Stimulated activated CD8-positive, alpha-beta memory T cell treated with anti-CD3 and anti-CD28 coated beads, Interleukin-7, amount 100 ng/mL, for 4 hours (primary cell): ENCODE measurements at places on chromosomes 5 and 9.

GRCh38 chr9:77018058-77018968, 1.1 kb upstream of the FOXB2 start:
- DNase-seq: no peak

- no peak for DNase-seq
These were observed 231.2 kb downstream of the ARRDC3 start for GRCh38 chr5:91151947-91152346.

GRCh38 chr5:53392073-53392472, 88.4 kb upstream of the FST start:
- no peak for DNase-seq

DNA sequence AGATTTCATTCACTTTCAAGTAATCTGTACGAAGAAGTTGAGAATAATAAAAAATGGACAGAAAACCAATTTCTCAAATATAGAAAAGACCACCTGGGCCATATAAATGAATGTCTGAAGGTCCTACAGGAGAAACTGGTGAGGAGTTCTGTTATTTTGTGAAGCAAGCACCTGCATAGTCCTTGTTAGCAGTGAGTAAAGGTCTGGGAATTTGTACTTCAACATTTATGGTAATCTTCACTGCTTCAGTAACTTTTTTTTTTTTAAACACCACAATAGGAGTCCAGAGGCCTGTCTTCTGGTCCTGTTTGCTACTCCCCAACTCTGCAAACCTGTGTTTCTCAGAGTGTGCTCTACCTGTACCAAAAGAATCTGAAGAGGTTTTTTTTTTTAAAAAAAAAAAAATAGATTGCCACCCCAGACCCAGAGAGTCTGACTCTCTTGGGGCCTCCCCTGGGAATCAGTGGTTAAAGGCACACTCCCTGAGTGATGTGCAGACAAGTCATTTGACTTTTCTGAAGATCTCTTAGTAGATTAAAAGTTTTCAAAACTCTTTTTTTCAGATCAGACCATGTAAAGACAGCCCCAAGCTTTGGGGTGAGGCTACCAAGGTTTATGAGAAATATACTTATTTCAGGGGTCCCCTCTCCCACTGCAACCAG, 55.5 kb downstream of the FAM81B start:
- no peak for DNase-seq

DNA sequence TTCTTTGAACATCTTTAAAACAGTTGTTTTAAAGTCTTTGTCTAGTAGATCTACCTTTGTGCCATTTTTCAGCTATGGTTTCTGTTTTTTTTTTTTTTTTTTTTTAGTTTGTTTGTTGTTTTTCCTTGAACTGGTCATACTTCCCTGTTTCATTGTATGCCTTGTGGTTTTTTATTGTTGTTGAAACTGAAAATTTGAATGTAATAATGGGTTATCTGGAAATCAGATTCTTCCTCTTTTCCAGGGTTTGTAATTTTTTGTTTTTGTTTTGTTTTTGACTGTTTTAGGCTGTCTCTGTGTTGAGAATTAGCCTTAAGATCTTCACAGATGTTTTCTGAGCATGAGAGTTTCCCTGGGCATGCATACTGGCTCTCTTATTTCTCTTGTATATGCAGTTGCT, 269.6 kb upstream of the DAP start:
- DNase-seq: no peak

DNA sequence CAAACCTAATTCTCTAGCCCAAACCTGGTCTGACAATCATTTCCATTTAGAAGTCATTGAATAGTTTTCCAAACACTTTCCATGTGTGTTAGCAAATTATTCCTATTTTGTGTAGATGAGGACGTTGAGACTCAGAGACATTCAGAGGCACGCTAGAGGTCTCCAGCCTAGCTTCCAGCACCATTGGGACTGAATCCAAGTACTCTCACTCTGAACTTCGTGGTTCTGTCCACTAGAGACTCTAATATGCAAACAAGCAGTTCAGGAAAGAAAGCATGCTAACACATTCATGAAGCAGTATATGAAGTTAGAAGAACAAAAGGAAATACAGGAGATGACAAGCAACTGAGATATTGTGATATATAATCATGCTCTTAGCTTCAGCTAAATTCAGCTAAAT, 354.8 kb downstream of the NTRK2 start:
- no peak for DNase-seq

DNA sequence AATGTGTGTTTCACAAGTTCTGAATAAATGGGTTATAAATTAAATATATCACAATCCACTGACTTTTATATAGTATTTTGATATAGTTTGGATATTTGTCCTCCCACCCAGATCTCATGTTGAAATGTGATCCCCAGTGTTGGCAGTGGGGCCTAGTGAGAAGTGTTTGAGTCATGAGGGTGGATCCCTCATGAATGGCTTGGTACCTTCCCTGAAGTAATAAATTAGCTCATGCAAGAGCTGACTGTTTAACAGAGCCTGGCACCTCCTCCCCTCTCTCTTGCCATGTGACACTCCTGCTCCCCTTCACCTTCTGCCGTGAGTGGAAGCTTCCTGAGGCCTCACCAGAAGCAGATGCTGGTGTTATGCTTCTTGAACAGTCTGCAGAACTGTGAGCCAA, 127.9 kb upstream of the PALM2AKAP2 start:
- no peak for DNase-seq

- DNase-seq: no peak
These were observed 18.6 kb downstream of the JAKMIP2 start for GRCh38 chr5:147763791-147764525.

- DNase-seq: no peak
These were observed 27.0 kb downstream of the ABITRAM start for GRCh38 chr9:108961151-108961550.

DNA sequence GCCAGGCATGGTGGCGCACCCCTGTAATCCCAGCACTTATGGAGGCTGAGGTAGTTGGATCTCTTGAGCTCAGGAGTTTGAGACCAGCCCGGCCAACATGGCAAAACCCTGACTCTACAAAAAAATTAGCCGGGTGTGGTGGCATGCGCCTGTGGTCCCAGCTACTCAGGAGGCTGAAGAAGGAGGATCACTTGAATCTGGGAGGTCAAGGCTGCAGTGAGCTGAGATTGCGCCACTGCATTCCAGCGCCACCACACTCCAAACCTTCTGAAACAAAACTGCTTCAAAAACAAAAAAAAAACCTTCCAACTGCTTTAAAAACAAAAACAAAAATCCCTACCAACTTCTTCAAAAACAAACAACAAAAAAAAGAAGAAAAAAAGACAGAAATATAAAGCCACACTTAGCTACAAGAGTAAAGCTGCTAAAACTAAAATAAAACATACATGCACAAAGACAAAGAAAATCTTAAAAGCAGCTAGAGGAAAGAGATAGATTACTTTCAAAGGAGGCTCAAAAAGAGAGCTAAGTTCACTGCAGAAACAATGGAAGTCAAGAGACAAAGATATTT, 11.4 kb downstream of the DCAF10 start:
- DNase-seq: no peak

- peak; percentile 40 for DNase-seq
These were observed 82.5 kb downstream of the PRRT1B start for GRCh38 chr9:131627648-131628458.

GRCh38 chr5:43043400-43043756, 3.3 kb upstream of the ANXA2R start:
- no peak for DNase-seq

DNA sequence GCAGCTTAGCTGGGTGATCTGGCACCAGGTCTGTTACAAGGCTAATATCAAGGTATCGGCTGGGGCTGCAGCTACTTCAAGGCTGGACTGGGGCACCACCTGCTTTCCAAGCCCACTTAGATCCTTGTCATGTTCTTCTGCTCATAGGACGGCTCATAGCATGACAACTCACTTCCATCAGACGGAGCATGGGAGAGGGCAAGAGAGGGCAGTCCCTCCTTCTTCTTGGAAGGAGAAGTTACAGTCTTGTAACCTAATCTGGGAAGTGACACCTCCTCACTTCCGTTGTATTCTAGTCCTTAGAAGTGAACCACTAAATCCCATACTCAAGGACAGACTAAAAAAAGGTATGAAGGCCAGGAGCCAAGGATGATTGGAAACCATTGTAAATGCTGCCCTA, 258.2 kb downstream of the MAST4 start:
- DNase-seq: no peak

DNA sequence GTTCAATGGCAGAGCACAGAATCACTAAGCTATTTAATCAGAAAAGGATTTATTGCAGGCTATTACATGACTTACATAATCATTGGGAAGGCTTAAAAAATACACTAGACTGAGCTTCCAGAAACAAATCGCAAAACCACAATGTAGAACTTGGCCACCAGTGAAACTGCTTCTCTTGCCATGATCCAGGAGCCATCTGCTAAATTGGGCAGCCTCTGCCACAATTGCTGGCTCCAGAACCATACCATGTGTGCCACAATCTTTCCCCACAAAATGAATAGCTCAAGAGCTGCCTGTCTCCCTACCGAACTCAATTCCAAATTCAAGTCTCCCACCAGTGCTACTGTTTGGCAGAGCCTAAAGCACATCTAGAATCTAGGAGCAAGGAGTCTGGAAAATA, 9.8 kb upstream of the ERAP1 start:
- DNase-seq: no peak

GRCh38 chr5:124952079-124952478, 205.6 kb upstream of the ZNF608 start:
- peak; percentile 1 for DNase-seq

- no peak for DNase-seq
These were observed 17.5 kb downstream of the UBE2QL1 start for GRCh38 chr5:6465831-6466790.

GRCh38 chr9:130042406-130042884, 544 bp downstream of the FNBP1 start:
- DNase-seq: no peak

DNA sequence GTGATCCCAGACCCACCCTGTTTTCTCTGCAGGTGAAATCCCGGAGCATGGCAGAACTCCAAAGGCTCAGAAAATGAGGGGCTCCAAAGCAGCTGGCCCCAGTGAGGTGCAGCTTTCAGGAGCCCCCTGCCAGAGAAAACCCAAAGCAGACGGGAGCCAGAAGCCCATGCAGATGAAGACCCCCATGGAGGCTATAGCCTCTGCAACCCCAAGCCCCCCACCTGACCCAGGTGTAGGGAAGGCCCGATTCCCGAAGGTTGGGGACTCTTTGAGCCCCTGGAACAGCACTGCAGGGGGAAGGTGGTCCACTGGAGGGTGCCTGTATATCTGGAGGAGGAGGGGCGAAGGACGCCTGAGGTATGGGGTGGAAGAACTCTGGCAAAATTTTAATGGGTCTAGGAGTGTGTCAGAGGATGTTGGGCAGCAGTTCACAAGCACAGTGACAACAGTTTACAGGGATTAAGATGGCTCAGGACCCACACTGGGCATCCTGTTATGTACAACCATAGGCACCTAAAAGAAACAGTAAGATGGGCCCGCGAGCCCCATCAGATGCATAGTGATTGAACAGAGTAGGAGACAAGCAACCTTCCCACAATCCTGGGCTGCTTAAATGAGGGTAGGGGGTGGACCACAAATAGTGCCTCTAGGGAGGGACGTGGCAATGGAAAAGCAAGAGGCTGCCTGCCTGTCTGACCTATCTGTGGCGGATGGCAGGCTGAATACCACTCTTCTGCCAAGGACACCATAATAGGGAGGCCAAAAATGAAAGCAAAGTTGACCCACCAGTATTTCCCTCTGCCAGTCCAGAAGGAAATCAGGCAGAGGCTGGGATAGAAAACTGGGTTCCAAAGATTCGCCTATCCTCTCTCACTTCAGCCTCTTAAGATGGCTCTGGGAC, 16.4 kb upstream of the ANXA6 start:
- DNase-seq: no peak

DNA sequence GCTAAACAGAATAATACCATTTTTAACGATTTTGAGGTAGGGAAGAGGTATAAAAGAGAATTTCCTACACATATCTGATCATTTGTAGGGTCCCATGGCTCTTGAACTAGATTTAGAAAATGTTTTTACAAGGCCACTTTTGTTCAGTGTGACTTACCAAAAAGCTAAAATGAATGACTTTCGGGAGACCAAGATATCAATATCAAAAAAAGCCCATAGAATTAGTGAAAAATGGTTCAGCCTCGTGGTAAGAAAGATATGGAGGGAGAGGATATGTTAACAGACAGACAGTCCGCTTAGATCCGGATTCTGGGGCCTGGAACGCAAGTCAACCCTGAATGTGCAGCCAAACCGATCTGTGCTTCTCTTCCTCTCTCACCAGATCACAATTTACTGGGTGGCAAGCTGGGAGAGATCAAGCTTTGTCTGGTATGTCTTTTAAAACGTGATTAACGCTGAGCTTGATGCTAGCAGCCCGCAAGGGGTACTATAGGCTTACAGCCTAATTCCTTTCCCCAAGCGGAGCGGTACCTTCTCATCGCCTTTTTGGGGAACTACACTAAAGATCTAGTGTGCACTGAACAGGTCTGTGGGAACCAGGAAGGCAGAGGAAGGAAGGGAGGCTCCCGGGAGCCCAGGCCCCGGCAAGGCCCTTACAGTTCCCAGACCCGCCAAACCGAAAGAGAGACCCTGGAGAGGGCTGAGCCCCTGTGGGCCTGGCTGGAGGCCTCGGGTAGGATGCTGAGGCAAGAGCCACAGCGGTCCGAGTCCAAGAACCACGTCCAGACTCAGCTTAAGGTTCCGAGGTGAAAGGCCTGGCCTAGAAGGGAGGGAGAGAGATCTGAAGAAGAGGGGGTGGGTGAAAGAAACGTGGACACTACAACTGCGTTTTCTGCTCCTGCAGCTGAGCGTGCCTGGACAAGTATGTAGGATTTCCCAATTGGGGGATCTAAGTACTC, 2.9 kb downstream of the NR2F1-AS1 start:
- DNase-seq: no peak

GRCh38 chr5:125696762-125697161, 726.4 kb upstream of the GRAMD2B start:
- DNase-seq: no peak

- no peak for DNase-seq
These were observed 43.9 kb upstream of the SEMA4D start for GRCh38 chr9:89541798-89542197.

DNA sequence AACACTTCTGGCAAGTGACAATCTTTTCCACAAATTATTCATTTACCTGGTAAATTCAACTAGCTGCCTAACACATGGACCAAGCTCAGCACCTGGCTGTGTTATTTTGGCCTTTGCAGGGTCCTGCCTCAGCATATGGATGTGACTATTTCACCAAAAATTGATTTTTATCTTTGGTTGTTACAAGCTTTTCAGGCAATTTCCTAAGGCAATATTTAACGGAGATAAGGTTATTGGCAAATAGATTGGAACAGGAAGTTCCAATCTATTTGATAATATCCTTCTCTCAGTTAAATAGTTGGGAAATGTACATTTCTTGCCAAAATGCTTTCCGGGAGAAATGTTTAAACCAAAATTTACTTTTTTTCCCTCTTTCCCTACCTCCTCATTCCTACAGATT, 415.2 kb upstream of the SMARCA2 start:
- DNase-seq: no peak

DNA sequence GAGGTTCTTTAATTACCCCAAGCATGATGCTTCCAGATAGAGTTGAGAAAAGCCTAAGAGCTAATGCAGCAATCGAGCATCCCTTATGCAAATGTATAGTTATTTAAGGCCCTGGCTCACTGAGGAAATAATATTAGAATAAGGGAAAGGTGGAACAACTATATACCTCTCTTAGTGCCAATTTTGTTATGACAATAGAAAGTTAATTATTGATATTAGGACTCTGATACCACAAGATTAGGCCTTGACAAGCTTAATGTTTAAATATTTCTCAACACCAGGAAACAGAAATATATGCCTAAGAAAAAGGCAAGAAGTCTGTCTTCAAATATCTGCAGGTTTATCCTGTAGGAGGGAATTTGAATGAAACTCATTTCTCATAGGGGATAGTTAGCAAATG, 371.0 kb downstream of the PRELID2 start:
- no peak for DNase-seq

- no peak for DNase-seq
These were observed 273.5 kb downstream of the TMEM38B start for GRCh38 chr9:105967797-105968196.

- DNase-seq: no peak
These were observed 95.4 kb downstream of the CDH12 start for GRCh38 chr5:22757776-22758175.
